Fibroblast of pulmonary artery (primary cell): ENCODE measurements at places on chromosomes 7 and 10.

GRCh38 chr10:5543623-5544022 lies 18.9 kb downstream of the CALML3 start:
- DNase-seq = no peak

DNA sequence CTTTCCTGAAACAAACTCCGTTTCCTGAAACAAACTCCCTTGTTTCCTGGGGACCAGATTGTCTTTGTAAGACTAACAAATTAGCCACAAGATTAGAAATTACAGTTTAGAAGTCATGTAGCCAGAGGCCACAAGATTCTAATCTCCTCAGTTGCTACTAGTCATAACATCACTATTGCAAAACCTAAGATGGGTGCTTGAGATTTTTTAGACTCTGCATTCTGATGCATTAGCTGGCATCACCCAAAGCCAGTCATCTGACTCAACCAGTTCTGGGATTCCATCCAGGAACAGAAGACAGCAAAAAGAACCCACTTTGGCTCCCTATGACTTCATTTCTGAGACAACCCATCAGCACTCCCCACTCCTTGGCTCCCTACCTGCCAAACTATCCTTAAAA lies 367.9 kb upstream of the MBL2 start:
- DNase-seq = peak; percentile 28

DNA sequence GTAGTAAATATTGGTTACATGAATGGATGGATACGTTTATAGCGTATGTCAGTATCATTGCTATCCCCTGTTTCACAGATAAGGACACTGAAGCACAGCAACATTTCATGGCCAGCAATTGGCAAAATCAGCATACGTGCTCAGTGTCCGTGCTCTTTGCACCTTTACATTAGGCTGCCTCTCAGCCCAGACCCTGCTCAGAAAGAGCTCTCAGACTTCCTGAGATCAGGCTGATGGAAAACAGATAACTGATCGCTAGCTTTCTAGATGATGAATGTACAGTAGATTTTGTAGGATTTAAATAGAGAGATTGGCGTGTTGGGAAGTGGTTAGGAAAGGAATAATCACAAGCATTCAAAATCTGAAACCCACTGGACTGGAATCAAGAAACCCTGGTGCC lies 106.7 kb downstream of the ARID5B start:
- DNase-seq = no peak

GRCh38 chr10:114611617-114612016 lies 46.5 kb downstream of the ABLIM1 start:
- DNase-seq = no peak
